ENCODE measurements at places on chromosomes 1 and 21.

DNA sequence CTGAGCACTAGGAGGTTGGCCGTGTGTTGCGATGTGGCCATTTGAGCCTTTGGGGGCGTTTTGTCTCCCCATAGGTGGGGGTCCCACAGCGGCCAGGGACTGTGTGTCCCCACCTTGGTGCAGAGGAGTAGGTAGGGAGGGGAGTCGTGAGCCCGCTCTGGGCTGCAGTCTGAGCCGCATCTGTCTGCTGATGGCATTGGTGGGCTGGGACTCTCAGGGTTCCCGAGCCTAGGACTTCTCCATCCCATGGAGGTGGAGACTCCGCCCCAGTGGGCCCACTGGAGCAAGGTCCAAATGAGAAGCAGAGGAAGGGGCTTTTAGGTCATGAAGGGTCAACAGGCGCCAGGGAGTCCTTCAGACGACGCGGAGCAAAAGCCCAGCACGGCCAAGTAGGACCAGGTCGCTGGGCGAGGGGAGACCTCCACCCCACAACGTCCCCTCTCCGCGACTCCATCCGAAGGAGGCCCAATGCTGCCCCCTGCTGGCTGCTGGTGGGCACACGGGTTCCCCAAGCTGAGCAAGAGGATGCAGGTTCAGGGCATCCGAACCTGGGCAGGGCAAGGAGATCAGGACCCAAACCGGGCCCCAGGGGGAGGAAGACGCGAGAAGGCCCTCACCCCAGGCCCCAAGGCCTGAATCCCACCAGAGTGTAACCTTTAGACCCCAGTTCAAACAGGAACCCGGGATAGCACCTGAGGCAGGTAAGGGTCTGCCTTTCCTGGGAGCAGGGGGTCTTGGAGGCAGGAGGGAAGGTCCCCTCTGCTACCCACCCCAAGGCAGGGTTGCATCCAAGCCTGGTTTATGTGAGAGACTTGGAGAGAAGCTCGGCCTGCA is 14.9 kb downstream of the TTC34 start:
- DNase-seq: peak; percentile 78

GRCh38 chr1:171486048-171486519 is 754 bp downstream of the PRRC2C start:
- peak; percentile 72 for DNase-seq

- DNase-seq: no peak
Observed at GRCh38 chr1:190453550-190453949, 24.1 kb downstream of the BRINP3 start.

DNA sequence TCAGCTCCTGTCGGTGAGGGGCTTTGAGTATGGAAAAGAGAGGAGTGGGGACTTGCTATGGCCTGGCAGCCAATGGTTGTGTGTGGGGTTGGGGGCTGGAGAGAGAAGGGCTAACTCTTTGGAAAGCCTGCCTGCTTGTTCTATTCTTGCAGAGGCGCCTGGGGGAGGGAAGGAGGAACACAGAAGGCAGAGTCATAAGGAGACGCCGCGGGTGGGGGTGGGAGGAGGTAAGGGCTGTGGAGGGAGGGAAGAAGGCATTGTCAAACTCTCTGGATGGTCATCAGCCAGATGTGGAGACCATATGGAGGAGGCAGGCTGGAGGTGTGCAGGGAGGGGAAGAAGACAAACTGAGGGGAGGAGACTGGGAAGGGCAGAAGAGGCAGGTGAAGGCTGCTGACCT is 70.0 kb downstream of the PLXNA2 start:
- no peak for DNase-seq

DNA sequence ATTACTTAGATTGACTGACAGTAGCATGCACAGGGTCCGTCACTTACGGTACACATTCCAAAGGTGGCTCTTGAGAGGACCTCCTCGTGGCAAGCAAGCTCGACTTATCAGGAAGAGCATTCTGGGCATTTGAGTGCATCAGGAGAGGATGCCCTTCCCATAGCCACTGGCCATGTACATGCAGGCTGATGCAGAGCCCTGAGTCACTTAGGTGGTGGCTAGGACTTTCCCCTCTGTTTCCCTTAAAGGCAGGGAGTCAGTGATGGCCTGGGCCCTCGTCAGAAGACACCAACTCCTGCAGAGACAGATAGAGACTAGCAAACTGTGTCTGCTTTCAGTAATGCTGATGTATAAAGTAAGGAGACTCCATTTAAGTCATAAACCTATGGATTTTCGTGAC is 12.9 kb downstream of the EXO1 start:
- no peak for DNase-seq

DNA sequence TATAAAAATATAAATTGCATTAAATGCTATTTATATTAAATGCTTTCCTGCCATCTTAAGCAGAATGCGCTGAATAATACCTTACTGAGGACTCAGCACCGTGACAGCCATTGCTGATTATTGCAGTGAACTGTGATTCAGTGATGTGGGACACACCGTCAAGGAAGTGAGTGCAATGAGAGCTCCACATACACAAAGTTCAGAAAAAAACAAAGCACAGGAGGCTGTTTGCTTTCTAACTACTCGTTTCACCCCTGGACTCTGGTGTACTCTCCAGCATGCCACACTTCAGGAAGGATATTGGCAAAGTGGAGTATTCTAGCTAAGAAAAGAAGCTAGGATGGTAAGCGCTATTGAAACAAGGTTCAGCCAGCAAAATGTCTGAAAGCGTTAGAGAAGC is 57.4 kb upstream of the CXADR start:
- no peak for DNase-seq

GRCh38 chr1:46606255-46606965 is 2.3 kb upstream of the MKNK1 start:
- DNase-seq: no peak

GRCh38 chr1:150165622-150166612 is 16.2 kb downstream of the PLEKHO1 start:
- peak; percentile 91 for DNase-seq

- DNase-seq: no peak
Observed at GRCh38 chr1:20555025-20555757, 2.8 kb downstream of the FAM43B start.

- no peak for DNase-seq
Observed at GRCh38 chr1:154434346-154435085, 29.4 kb downstream of the IL6R start.

- DNase-seq: no peak
Observed at GRCh38 chr1:80363689-80364475, 1357.4 kb upstream of the ADGRL4 start.

DNA sequence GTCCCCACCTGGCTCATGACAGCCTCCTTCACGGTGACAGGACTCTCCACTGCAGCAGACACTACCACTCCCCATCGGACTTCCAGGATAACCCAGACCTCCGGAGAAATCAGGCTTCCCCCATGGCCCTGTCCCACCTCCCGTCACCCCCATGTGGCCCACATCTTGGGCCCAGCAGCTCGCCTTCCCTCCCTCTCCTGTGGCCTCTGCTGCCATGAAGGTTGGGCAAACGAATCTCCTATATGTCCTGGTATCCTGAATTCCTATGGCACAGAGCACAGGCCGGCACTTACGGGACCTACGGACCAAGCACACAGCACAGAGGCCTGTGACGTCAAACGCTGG is 82.0 kb downstream of the NPHP4 start:
- DNase-seq: no peak

GRCh38 chr1:104295511-104295910 is 545.8 kb downstream of the AMY1C start:
- no peak for DNase-seq

GRCh38 chr1:69702085-69702484 is 134.4 kb downstream of the LRRC7 start:
- DNase-seq: no peak

DNA sequence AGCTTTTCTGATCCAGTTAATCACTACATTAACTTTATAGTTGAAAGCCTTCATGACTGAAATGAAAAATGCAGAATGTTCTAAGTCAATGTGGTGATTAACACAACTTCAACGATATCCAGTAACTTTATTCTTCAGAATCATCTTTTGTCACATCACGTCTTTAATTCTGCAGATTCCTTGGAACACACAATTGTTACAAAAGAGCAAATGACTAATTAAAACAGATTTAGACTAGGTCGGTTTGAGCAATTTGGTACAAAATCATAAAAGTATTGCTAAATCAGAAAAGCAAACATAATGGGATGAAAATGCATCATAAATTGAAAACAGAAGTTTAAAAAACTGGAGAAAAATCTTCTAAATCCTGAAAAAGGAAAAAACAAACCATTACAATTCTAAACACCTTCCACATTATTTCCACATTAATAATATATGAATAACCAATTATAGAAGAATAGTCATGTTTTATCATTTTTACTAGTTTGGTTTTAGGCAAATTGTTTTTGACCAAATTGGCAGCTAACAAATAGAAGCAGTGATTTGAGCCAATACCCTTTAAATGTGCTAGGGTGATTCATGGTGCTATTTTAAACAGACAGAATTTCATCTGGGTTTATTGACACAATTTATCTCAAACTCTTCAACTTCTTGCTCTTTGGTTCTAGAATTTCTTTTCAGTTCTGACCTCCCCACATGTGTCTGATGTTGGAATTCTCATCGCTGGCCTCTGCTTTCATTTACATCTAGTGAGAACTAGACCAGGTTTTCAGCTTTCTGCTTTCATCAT is 468.1 kb upstream of the PTBP2 start:
- DNase-seq: no peak

DNA sequence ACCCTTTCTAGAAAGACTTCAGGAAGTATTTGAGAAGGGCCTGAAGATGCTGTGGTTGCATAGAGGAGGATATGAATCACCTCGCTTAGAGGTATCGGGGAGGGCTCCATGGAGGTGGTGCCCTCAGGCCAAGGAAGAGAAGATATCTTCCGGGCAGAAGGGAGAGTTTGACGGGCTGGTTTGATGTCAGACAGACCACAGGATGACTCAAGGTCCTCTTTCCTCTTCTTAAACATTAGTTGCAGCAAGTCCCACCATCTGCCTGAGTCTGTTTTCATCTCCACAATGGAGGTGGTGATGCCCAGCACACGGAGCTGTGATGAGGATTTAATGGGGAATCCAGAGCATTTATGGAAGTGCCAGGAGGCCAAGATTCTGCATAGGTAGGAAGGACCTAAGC is 25.1 kb upstream of the RUNX3 start:
- DNase-seq: no peak

DNA sequence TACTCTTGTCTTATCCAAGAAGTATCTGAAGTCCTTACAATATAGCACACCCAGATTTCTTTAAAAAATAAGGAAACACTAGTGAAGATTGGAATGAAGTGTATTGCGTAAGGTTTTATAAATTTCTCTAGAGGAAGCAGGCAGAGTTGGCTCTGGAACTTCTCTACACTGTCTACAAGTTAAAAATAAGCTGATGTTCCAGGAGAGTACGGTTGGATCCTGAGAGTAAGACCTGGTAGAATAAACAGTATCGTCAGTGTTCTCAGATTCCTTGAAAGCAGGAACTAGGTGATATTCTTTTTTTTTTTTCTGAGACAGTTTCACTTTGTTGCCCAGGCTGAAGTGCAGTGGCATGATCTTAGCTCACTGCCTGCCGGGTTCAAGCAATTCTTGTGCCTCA is 107.9 kb downstream of the USP25 start:
- DNase-seq: no peak

- no peak for DNase-seq
Observed at GRCh38 chr1:4636644-4637380, 17.6 kb upstream of the AJAP1 start.

DNA sequence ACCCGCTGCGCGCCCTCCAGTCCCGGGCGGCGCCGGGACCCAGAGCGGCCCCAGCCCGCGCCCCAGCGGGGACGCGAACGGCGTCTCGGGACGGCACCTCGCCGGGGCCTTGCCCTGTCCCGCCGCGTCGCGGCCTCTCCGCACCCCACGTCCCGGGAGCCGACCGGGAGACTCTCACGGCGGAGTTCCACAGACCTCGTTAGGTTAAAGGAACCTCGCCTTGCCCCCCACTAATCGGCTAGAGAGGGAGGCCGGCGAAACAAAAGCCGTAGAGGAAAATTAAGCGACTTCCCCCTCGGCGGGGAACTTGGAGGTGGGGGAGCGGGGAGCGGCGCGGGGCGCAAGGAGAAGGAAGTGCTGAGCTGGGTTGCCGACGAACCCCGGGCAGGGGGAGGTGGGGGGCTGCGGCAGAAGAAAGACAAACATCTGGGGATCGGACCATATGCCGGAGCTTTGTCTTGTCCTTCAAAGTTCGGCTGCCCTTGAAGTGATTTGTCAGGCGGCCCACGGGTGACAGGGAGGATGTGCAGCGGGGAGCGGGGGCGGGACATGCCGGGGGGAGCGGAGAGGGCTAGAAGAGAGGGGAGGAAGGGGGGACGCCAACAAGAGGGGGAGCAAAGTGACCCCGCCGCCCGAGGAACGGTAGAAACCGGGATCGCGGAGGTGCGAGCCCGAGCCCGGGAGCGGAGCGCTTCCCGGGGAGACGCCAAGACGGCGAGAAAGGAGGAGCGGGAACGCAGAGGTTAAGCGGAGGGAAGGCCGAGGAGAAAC is 120.0 kb upstream of the RRP15 start:
- peak; percentile 85 for DNase-seq

GRCh38 chr1:231337472-231338269 is at the start of gene EXOC8:
Gene EXOC8 (minus strand): TSS chr1:231337852. CDS start chr1:231337745, 107 bp downstream.
- DNase-seq: peak; percentile 96

DNA sequence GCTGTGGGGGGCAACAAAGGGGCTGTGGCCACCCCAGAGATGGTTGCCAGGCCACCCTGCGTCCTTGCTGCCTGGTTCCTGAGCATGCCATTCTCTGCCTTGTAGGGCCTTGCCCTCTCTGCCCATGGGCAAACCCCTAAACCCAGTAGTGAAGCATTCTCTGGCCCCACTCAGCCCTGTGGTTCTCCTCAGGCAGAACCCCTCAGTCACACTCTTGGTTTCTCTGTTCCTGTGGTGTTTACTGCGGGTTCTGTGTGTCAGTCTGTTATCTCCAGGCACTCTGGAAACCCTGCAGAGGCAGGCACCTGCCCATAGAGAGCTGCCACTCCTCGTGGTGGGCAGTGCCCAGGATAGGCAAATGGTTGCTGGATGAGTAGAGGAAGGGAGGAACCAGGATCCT is 41.1 kb upstream of the IL19 start:
- DNase-seq: no peak

GRCh38 chr21:43268086-43268803 is 99.4 kb downstream of the CRYAA start:
- no peak for DNase-seq

GRCh38 chr1:211352985-211353515 is 26.4 kb downstream of the TRAF5 start:
- peak; percentile 74 for DNase-seq

GRCh38 chr1:77220687-77221463 is 1.6 kb upstream of the PIGK start:
- DNase-seq: no peak

DNA sequence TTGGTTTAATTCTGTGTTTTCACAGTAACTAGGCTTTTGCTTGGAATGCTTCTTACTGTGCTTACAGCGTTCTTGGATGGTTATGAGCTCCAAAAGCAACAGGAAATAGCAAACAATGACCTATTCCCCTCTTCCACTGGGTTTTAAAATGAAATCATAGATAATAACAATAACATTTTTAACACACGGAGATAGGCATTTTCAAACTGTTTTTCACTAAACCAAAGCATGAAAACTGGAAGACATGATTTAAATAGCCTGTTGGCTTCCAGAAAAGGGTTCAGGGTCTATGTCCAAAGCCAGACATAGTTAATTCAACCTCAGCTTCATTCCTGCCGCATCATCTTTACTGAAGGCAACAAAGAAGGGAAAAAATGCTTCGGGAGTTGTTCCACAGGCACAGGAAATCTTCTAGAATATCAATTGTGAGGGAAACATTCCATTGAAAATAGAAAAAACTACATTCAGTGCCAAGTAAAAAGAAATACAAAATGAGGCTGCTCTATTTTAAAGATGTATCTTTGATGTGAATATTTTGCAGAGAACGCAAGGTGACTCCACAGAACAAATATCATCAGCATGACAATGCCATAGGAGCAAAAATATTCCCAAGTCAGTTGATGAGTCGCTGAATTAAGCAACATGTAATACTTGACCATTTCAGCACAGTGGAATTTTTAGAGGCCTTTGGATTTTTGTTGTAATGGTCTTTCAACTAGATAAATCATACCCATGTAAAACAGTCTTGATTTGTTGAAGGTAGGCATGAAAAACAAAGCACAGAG is 80.7 kb downstream of the NID1 start:
- DNase-seq: no peak
